Cardiac fibroblast (primary cell): ENCODE measurements at places on chromosomes 16 and 17.

GRCh38 chr17:7889166-7889955 lies 772 bp downstream of the CHD3 start:
- peak; percentile 98 for DNase-seq

DNA sequence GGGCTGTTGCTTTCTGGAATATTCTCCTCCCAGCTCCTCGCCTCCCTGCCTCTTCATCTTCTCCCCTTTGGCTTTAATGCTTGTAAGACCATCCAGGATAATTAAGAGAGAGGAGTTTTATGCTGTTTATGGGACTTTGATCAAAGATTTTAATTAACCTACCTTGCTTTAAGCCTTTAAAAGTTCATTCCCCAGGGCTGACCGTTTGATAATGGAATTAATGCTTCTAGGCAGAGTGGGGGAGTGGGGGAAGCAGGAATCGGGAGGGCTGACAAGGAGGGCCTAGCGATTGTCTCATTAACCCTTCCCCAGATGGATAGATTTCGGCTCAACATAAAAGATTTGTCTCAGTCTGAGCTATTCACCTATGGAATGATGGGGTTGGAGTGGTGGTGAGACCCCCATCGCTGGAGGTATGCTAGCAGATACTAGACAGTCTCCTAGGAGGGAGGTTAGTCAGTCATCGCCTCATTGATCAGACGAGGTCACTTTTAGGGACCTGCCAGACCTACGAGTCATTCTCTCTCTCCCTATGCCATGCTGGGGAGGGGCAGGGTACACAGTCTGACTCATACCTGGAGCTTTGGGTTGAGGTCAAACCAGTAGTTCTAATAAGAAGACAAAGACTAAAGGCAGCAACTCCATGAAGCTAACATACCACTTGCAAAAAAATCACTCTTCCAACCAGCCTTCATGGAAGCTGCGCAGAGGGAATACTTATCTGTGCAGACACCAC lies 236.6 kb upstream of the NLRP1 start:
- no peak for DNase-seq

DNA sequence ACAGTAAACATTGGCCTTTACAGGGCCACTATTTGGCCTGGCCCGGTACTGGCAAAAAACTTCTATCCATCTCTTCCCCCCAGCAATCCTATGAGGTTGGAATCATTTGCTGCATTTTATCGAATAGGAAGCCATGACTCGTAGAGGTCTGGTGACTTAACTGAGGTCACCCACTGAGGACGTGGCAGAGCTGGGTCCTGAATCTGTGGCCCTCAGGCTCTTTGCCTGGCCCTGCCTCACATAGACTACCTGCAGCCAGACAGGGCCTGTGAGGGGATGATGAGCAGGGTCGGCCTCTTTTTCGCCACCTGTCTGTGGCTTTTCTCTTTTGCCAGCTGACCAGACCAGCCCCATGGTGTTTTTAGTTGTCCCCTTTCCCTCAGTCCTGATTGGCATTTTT lies 1.9 kb downstream of the PPP4C start:
- DNase-seq, result no peak

- DNase-seq, result no peak
Observed at GRCh38 chr16:25433388-25433787, 175.7 kb upstream of the ZKSCAN2 start.

DNA sequence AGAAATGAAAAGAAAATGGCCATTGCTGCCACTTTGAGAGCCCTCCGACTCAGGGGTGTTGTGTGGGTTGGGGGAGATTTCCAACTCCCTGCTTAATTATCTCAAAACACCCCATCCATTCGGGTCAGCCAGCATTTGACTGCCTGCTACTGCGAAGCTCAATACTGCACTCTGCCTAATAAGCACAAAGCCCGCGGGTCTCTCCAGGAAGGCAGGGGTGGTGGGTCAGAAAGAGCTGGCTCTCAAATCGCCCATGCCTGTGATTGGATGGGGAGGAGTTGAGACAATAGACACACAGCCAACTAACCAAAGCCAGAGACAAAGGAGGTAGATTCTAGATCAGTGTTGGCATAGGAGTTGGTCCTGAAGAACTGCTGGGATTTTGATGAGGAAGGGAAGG lies 2.3 kb upstream of the XAF1 start:
- no peak for DNase-seq

GRCh38 chr17:54623746-54624145 lies 276.9 kb upstream of the TOM1L1 start:
- DNase-seq, result no peak

- no peak for DNase-seq
Observed at GRCh38 chr16:255183-255582, 20.6 kb downstream of the RGS11 start.

- no peak for DNase-seq
Observed at GRCh38 chr17:70074236-70074830, 692 bp upstream of the KCNJ16 start.

DNA sequence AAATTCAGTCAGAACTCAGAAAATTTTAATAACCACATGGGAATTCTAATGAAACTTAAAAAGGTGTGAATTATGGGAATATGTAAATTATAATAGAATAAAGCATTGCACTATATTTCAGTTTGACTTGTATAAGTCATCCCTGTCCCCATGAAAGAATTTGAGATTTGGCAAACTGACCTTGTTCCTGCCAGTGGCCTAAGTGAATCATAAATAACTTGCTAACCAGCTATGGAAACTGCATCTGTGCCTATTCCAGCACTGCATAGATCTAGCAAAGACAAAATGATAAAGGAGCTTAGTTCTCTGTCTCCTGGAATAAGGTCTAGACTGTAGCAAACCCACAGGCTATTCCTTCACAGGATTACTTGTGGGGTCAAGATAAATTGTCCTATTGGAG lies 106.8 kb upstream of the NOG start:
- DNase-seq, result no peak

GRCh38 chr17:35804658-35805192 lies 4.6 kb upstream of the TAF15 start:
- peak; percentile 97 for DNase-seq

DNA sequence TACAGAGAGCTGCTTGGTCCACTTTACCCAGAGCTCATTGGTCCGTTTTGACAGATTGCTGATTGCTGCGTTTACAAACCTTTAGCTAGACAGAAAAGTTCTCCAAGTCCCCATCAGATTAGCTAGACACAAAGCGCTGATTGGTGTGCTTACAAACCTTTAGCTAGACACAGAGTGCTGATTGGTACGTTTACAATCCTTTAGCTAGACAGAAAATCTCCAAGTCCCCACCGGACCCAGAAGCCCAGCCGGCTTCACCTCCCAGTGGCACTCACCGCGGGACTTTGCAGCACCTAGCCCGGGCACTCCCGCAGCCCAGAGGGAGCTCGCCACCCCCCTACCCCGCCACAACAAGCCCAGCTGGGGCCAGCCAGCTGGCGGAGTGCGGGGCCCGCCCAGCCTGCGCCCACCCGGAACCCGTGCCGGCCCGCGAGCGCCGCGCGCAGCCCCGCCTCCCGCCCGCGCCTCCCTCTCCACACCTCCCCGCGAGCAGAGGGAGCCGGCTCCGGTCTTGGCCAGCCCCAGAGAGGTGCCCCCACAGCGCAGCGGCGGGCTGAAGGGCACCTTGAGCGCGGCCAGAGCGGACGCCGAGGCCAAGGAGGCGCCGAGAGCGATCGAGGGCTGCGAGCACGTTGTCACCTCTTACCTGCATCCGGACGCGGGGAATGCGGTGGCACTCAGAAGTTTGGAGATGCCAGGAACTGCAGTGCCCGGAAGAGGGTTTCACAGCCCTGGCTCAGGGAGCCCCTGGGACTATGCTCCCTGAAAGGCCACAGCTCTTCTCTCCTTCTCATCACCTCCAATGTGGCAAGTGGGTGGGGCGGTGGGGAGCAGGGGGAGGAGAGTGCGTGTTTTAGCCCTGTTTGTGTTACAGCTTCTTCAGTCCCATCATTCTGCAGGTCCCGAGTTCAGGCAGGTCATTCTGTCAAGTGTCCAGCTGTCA lies 1504.5 kb downstream of the CDH11 start:
- no peak for DNase-seq

DNA sequence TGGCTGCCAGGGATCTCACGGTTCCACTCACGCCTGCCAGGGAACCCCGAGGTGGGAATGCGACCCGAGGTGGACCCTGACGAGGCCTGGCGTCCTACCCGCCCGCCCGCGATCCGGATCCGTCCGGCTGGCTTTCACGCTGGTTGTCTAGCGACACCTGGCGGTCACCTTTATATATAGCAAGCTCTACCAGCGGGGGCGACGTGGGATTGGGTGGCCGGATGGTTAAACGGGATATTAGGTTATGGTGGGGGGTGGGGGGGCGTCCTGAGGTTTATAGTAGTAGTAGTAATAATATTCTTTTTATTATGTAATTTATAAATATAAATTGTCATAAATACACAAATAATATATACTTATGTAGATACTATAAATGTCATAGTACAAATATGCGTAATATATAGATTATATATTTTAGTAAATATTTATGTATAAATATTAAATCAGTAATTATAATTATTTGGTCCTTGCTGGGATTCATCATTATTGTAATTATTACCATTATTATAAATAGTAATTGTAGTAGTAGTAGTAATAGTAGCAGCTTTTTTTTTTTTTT lies 136.9 kb downstream of the KCNJ12 start:
- peak; percentile 75 for DNase-seq

DNA sequence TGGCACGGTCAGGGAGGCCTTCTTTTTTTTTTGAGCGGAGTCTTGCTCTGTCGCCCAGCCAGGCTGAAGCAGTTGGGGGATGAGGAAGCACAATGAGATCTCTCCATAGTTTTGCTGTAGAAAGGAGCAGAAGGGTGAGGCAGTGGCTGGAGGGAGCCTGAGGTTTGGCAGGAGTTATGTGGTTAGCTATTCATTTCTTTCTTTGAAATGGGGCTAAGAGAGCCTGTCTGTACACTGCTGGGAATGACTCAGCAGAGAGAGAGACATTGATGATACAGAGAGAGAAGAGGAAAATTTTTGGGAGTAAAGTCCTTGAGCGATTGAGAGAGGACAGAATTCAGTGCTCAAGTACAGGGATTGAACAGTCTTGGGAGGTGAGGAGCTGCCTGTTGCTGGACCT lies 22.1 kb downstream of the NOS2 start:
- DNase-seq, result peak; percentile 52

GRCh38 chr17:32586666-32587065 lies 99.9 kb downstream of the CDK5R1 start:
- peak; percentile 22 for DNase-seq

GRCh38 chr16:54594601-54595391 lies 308.2 kb upstream of the IRX3 start:
- DNase-seq, result no peak

GRCh38 chr17:73639932-73640331 lies 4.3 kb downstream of the SDK2 start:
- no peak for DNase-seq

DNA sequence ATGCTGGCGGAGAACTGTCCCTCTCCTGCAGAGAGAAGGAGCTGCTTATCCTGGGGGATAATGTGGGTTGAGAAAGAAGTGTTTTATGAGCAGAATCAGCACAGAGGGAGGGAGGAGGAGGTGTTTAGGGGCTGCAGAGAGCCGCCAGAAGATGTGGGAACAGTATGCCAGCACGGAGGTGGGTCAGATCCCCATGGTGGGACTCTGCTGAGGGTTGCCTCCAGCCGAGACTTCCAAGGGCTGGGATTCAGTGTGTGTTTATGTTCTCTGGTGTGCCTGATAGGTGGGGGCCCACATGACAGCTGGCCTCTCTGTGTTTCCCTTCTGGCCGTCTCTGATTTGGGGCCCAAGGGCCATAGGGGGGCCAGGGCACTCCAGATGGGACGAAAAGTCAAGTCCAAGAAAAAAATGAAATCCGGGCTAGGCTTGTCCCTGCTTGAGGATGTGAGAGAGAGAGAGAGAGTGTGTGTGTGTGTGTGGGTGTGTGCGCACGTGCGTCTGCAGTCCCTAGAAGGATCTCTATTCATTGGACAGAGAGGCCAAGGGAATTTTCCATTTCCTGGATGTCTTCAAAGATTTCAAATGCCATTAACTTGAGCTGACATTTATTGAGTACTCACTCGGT lies 21.6 kb downstream of the PRKCB start:
- no peak for DNase-seq

GRCh38 chr16:1613728-1614455 lies 1.7 kb downstream of the CRAMP1 start:
- DNase-seq, result peak; percentile 37

DNA sequence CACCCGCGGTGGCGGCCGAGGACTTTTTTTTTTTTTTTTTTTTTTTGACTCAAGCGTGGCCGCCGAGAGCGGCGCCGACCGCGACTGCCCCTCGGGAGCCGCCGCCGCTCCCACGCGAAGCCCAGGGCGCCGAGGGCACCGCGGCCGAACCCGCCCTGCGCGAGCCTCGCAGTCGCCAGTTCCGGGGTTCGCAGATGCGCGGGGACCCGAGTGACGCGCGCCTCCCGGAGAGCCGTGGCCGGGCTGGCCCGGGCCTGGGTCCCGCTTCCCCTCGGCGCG lies 1.1 kb downstream of the METRNL start:
- no peak for DNase-seq

GRCh38 chr16:398561-399339 lies 1.8 kb downstream of the NME4 start:
- no peak for DNase-seq
